ENCODE measurements at places on chromosomes 4 and X.
A peak's percentile ranks its signal among the peaks of the same experiment; 100 is the strongest.

DNA sequence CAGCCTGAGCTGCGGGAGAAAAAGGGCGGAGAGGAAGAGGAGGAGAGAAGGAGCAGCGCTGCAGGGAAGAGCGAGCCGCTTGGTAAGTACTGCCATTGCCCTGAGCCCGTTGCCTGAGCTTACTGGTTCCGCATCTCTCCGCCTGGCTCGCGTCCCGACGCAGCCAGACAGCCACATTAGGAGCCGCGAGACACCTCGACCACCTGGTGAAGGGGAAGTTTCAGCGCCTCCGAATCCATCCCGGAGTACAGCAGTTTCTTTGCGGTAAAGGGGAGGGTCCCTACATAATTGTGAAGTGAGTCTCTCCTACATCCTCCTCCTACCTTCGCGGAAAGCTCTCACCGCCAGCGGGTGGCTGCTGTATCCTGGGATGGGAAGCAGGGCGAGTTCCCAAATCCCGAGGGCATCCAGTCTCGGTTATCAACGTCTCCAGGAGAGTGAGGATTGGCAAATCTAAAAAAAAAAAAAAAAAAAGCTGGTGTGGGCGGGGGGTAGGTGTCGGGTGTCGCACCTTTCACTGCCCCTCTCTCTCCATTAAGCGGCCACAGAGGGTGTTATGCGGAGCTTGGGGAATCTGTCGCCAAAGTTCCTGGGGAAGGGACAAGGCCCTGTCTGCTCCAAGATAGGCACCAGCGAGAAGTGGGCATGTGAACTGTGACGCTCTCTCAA is 7.9 kb downstream of the TBX22 start:
- no peak for DNase-seq

DNA sequence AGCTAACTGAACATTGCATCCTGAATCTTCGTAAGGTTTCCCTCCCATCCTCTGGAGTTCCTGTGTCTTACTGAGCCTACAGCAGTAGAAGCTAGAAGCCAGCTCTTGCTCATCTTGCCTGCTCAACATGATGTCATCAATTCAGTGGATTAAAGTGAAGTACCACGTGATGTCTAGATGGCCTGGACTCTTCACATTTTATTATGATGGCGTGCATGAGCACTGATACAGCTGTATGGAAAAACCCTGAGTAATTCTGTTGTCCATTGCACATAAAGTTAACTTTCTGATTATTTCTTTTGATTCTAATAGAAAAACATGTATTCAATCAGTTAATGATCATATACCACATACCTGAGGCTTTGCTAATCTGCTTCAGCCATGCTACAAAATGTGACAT is 2387.7 kb upstream of the TENM3 start:
- no peak for DNase-seq

DNA sequence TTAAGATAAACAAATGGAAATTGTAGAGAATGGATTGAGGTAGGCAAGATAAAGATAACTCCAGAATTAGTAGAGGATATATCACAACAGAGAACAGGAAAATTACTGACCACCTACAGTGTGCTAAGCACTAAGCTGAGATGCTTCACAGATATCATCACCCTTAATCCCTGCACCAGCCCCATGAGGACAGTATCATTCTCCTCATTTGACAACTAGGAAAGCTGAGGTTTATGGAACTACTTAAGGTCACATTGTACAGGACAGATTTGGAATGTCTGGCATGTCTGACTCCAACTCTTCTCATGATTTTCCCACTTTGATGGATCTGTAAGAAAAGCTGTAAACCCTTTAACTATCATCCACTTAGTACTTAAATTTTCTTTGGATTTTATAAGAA is 95.5 kb downstream of the CASK start:
- no peak for DNase-seq

- DNase-seq, result no peak
Observed at GRCh38 chr4:47462799-47463234, 685 bp downstream of the COMMD8 start.

DNA sequence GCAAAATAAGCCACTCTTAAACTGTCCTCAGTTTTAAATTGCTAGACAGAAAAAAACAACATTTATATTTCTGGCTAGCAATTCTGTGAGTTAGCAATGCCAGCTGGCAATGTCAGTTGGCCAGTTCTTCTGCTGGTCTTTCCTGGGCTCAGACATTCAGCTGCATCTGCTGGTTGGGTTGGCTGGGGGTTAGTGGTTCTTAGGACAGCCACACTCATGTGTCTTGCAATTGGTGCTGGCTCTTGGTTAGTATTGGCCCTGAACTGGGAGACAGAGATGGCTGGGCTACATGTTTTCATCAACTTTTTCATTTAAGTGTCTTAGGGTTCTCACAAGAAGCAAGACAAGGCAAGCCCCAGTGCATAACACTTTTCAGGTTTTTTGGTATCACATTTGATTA is 48.0 kb upstream of the PDLIM5 start:
- no peak for DNase-seq

DNA sequence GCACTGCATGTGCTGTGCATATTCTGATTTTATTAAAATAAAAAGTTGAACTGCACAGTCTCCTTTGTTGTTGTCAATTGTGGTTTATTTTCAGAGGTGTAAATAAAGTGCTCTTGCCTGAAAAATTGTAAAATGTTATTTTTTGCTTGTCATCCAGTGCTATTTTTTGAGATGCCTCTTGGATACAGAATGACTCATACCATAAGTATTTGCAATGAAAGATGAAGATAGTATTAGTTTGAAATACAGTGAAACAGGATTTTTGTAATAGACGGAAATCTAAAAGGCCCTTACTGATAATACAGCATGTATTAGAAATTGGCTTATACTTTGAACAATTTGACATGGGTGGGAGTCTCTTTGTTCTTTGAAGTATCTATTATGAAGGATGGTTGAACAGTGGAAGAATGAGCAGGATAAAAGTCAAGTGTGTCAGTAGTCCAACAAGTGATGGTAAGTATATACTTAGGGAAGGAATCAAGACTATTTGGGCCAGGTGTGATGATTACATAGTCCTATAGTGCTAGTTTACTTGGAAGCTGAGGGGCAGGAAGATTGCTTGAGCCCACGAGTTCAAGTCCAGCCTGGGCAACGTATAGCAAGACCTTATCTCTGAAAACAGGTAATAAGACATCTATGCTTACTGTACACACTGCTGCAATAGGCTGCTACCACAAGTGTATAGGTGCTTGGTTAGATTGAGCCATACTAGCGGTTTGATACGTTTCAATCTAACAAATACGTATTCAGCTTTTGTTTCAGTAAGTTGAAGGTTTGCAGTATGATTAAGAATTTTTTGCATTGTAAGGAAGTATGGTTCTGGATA is 16.4 kb downstream of the DDX3X start:
- no peak for DNase-seq

GRCh38 chr4:118752551-118752950 is 67.4 kb downstream of the METTL14 start:
- DNase-seq, result no peak

DNA sequence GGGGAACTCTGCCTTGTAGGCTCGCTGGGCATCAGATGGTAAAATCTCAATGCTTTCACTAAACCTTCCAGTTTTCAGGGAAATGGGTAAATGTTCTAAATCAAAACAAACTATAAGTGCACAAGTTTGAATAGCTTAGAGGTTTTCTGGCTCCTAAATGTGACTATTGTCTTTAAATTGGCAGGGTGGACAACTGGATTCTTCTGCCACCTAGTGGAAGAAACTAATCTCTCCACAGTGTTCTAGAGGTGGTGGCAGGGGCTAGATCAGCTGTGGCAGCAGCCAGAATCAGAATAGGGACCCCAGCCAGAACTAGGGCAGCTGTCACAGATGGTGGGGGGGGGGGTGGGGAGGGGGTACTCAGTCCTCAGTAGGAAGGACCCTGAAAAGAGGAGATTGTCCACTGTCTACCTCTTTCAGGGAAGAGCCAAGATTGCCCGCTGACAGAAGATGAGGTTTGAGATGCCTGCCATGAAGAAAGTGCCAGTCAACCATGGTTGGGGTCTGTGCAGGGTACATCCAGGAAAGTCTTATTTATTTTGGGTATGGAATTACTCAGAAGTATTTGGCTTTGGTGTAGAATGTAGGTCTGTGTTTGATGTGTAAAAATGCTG is 201.4 kb downstream of the CCNG2 start:
- DNase-seq, result peak; percentile 18

- DNase-seq, result no peak
Observed at GRCh38 chrX:150536455-150537116, 31.8 kb upstream of the MTM1 start.

GRCh38 chr4:100984901-100985300 is 362.4 kb downstream of the PPP3CA start:
- DNase-seq, result peak; percentile 73

- peak; percentile 52 for DNase-seq
Observed at GRCh38 chr4:84503495-84504437, 4.7 kb upstream of the NKX6-1 start.

GRCh38 chr4:6988016-6988715 is 55.0 kb upstream of the TADA2B start:
- no peak for DNase-seq

- no peak for DNase-seq
Observed at GRCh38 chr4:100258675-100259074, 68.4 kb upstream of the DDIT4L start.

- no peak for DNase-seq
Observed at GRCh38 chrX:47562615-47563243, 1.7 kb downstream of the ARAF start.

- no peak for DNase-seq
Observed at GRCh38 chrX:97850911-97851310, 967.2 kb downstream of the RPA4 start.

GRCh38 chr4:34309383-34309906 is 1934.9 kb downstream of the ARAP2 start:
- DNase-seq, result no peak

- DNase-seq, result no peak
Observed at GRCh38 chr4:51998837-51999236, 21.3 kb downstream of the LRRC66 start.

- DNase-seq, result no peak
Observed at GRCh38 chrX:10906866-10907265, 204.3 kb upstream of the HCCS start.

DNA sequence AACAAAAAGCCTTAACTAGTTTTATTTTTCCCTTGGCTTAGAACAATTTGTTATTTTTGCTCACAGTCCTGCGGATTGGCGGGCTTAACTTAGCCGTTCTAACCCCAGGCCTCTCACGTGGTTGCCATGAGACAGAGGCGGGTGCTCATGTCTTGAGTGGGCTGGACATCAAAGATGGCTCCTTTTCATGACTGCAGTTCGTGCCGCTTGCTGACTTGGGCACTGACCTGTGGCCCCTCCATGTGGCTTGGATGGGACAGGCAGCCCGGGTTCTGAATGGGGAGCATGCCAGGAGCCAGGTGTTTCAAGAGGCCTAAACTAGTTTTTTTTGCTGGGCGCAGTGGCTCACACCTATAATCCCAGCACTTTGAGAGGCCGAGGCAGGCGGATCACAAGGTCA is 40.7 kb downstream of the CDS1 start:
- DNase-seq, result no peak
